NCI-H2171 treated with DMSO at 0.1 percent for 48 hours (cell line): ENCODE measurements at places on chromosomes 4 and X.

DNA sequence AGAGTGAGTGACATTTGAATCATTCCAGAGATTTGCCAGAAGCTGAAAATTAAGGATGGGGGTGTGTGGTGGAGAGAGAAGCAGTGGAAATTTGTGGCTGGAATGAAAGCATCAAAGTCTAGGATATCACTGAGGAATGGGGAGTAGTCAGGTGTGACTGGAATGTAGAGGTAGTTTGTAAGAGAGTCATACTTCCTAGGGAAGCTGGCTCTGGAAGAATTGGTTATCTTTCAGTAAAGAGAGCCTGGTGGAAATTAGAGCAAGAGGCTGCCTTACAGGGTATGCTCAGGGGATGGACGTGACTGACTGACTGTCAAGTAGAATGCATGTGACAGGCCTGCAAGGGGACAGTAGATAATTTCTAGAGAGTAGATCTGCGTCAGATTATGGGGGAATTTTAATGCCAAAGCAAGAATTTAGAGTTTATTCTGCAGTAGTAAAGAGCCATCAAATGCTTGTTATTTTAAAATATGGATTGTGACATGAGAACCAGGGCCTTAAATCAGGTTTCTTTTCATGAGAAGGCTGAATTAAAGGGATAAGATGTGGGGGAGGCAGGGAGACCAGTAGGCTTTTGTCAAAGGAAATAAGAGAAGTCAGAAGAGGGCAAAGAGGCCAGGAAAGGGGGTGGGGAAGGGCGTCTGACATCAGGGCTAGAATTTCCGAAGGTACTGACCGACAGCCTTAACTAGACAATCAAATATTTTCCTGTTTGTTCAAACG lies 109.9 kb downstream of the AFF1 start:
- no peak for DNase-seq

DNA sequence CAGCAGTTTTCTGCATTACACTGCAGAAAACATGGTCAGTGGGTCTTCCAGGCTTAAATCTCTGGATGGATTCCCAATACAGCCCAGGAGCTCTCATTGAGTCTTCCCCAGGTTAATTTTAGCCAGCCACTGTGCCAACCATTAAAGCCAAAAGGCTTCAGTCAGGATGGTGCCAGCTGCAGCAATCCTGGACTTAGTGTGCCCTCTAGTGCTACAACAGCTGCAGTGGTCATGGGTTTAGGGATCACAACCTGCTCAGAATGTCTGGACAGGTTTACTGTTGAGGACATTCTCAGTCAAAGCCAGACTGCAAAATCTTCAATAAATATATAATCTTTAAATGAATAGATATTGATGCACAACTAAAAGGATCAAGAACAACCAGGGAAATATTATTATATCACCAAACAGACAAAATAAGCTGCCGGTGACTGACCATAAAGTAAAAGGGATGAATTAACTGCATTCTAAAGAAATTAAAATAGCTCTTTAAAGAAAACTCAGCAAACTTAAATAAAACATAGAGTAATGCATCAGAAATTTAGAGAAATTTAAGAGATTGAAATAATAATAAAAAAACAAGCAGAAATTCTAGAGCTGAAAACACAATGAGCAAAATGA lies 639.9 kb downstream of the SPOCK3 start:
- DNase-seq = no peak

- no peak for DNase-seq
Measured at GRCh38 chr4:85522836-85523235, 47.9 kb downstream of the ARHGAP24 start.

GRCh38 chr4:87033902-87034301 lies 99.1 kb downstream of the AFF1 start:
- no peak for DNase-seq

DNA sequence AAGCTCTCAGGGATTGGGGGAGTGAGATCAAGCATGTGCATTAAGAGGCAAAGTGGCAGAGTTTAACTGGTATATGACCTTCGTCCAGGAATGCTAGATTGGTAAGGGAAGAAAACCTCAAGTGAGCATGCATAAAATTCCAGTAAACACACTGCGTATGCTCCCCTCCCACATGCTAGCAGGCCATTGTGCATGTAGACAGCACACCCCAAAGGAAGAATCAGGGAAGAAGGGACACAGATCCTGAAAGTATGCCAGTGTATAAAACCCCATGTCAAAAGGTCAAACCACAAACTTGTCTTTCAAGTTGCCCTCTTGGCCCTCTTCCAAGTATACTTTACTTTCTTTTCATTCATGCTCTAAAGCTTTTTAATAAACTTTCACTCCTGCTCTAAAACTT lies 405.2 kb upstream of the CNKSR2 start:
- no peak for DNase-seq

GRCh38 chrX:1181170-1181569 lies 31.3 kb downstream of the CRLF2 start:
- no peak for DNase-seq

DNA sequence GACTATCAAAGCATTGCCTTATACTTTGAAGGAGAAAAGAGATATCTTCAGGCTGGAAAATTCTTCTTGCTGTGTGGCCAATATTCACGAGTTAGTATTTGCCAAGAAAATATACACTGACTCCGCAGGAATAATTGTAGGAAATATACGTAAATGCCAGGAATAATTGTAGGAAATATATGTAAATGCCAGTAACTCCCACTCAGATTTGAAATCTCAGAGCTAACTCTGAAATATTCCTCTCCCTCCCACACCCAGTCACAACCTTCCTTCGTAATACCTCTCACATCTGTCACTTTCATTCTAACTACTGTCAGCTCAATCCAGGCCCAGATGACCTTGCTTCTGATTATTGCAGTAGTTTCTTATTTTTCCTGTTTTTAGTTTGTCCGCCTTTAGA lies 73.5 kb downstream of the WDR19 start:
- no peak for DNase-seq
